Uterine smooth muscle cell (primary cell): ENCODE measurements at places on chromosomes 3 and 15. TPM values are rescaled to one million over a fixed set of nuclear protein-coding genes. Genes with fewer than 3 reads are reported as not detected.

Gene ZFAND6
- 139 and 205 TPM in 2 replicates for total RNA-seq

Gene OR5H15
- total RNA-seq = not detected in 2 replicates

Gene LRRC31
- total RNA-seq = not detected in 2 replicates

Gene SH2D7
- total RNA-seq = not detected in 2 replicates

Gene THRB
- 0.77 and 1.6 TPM in 2 replicates for total RNA-seq

Gene GOLGA6A
- total RNA-seq = under 0.01 TPM in 1 of 2 replicates, not detected in the other

Gene TMEM45A
- total RNA-seq = 18.7 and 39.0 TPM in 2 replicates

Gene SCN11A
- total RNA-seq = under 0.01 and 0.11 TPM in 2 replicates

Gene ACOX2
- 7.7 and 10.2 TPM in 2 replicates for total RNA-seq

Gene SAXO2
- total RNA-seq = 0.22 and 0.37 TPM in 2 replicates

Gene STRIT1
- not detected in 2 replicates for total RNA-seq
